Lower lobe of right lung (tissue), 2 donors: ENCODE measurements at places on chromosomes 5 and 9. TPM values are rescaled to one million over a fixed set of nuclear protein-coding genes. Genes with fewer than 3 reads are reported as not detected.

Gene SPINK5
- 2.1 TPM for total RNA-seq

Gene NFIL3
- 25.7 TPM for total RNA-seq

Gene TMEFF1
- total RNA-seq: 0.80 TPM

Gene RECK
- total RNA-seq: 15.2 TPM

GRCh38 chr9:127612939-127613582 is 984 bp downstream of the STXBP1 start:
- peak; percentile 76 for DNase-seq

DNA sequence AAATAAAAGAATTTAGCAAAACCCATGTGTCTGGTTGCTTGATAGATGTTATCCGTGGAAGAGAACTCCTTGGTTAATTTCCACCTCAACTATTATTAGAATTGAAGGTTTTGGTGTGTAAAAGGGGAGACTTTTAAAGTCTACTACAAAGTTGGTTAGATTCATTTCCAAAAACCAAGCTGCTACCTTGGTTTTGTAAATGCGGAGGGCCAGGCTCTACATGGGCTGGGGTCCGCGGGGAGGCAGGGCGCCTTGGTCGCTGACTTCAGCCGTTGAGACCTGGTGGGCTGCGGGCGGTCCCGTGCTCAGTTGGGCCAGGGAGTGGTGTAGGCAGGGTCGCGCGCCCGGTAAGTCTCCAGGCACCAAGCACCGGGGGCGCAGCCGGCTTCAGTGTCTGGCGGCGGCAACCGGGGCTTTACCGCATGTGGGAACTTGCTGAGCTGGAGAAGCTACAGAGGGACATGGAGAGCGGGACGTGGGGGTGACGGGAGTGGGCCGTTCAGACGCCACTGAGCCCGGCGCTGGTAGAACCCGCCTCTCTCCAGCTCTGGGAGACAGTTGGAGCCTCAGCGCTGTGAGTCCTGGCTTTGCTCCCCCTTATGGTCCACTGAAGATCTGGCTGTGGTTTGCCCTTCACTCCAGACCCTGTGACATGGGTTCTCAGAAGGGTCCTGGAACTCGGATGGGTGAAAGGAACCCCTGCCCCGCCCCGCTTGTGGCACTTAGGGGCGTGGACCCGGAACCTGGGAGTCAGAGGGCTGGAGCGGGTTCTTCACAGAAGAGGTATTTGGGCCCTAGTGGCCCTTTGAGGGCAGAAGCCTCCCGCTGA is 11.8 kb downstream of the NR2F1 start:
- DNase-seq: no peak

- no peak for DNase-seq
Measured at GRCh38 chr5:90571147-90571773, 12.7 kb downstream of the ADGRV1 start.

- no peak for DNase-seq
Measured at GRCh38 chr9:131505012-131505411, 2.3 kb downstream of the POMT1 start.

DNA sequence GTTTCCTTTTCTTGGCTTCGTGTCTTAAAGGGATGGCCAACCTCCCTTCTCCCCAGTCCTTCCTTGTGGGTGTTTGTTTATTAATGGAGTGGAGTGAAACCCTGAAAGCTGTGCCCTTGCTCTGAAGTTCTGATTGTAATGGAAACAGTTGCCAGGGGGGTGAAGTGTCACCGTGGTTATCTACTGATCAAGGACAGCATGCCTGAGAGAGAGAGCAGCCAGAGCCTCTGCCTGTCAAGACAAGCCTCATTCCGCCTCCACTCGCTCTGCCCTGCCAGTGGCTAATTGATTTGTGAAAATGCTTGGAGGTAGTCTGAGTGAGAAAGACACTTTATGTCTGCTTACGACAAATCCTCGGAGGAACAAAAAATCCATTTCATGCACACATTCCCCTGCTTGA is 143.7 kb upstream of the SLC30A5 start:
- DNase-seq: no peak

DNA sequence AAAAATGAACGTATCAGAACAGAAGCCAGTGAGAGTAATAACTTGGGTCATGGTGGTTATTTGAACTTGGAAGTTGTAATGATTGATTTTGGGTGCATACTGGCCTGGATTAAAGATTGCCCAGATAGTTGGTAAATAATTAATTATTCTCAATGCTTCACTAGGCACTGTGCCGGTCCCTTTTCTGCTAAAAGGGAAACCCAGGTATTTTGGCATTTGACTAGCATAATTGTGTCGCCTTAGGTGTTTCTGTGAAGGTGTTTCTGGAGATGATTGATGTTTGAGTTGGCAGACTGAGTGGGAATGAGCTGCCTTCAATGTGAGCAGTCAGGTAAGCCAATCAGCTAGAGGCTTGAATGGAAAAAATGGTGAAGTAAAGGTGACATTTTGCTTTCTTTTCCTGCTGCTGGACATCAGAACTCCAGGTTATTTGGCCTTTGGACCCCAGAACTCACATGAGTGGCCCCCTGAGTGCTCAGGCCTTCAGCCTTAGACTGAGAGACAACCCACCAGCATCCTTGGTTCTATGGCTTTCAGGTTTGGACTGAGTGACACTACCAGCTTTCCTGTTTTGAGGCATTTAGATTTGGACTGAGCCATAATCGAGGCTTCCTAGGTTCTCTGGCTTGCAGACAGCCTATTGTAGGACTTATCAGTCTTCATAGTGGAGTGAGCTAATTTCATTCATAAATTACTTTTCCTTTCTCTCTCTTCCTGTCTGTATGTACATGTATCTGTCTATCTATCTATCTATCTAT is 120.7 kb upstream of the PAPPA start:
- DNase-seq: no peak
